ENCODE measurements at places on chromosomes 4 and X.

DNA sequence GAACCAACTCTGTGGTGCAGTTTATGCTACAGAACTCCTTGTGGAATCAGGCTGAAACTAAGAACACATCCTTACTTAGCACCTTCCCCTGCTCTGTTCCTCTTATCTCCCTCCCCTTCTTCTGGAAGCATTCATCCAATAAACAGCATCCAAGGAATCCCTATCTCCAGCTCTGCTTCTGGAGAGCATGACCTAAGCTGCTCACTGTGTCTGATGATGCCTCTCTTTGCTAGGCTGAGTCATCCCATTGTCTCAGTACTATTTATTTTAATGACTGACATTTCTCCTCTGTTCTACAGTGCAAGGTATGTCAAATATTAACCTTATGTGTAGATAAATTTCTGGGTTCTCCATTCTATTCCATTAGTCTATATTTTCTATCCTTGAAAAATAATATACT is 71.2 kb downstream of the BEND2 start:
- no peak for DNase-seq

DNA sequence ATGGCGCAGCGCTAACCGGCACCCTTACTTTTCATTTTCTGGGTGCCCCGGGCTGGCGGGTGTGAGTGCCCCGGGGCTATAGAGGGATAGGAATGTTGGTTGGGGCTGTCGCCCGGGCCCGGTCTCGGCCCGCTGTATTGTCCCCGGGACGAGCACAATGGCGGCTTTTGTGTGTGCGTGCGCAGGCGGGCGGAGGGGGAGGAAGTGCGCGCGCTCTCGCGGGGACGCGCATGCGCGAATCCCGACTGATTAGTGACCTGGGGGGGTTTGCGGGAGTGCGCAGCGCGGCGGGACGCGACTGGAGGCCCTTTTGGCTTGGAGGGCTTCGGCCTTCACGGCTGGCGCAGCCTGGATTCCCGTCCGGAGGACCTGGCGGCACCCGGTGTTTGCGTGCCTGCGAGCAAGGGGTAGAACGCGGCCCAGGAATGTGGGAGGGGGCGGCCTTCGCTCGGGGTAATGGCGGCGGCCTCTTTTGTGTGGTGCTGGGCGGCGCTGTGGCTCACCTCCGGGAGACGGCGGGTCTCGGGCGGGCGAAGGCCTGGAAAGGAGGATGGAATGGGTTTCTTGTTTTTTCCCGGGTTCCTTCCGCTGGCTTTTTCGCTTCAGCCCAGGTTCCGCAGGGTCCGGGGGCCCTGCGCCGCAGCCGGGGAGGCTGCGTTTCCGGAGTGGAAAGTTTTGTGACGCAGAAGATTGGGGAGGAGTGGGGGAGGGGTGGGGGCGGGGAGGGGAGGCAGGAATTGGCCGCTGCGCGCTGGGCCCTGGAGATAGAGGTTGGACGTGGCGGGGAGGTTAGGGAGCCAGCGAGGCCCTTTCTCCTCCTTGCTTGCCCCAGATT is 618 bp downstream of the DDX3X start:
- DNase-seq, result peak; percentile 79

- no peak for DNase-seq
Observed at GRCh38 chr4:1255699-1256098, 6.8 kb upstream of the CTBP1 start.

DNA sequence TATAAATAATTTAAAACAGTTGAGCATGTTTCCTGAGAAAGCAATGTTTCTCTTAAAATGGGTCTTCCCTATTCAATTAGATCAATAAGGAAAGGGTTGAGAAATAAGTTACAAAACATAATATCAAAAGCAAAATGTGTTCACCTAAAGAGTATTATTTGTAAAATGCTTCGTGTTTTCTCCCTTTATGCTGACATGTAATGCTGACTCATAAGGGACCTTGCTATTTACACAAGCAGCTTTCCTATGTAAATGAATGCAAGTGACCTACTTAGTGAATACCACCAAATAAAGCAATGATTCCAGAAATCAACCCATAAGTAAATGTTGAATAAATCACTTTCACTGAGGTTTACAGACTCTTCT is 91.5 kb downstream of the ELOVL6 start:
- no peak for DNase-seq

DNA sequence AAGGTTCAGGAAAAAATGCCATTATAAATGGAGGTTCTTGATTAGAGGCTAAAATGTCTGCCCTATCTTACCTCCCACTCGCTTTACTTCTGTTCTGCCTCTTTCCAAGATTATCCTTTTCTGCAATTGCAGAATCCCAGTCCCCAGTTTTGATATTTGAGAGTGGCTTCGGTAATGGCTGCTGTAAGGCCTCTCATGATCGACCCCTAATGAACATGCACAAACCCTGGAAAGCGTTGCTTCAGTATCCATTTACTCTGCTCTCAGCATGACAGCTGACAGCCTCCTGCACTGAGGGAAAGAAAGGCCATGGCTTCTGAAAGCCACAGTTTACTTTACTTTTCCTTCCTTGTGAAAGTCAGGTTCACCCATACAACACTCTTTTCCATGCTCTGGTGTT is 325.4 kb upstream of the GALNT7 start:
- no peak for DNase-seq

- DNase-seq, result no peak
Observed at GRCh38 chr4:77699731-77700210, 94.2 kb downstream of the CXCL13 start.

GRCh38 chr4:162461952-162462351 is 298.2 kb upstream of the FSTL5 start:
- DNase-seq, result no peak

DNA sequence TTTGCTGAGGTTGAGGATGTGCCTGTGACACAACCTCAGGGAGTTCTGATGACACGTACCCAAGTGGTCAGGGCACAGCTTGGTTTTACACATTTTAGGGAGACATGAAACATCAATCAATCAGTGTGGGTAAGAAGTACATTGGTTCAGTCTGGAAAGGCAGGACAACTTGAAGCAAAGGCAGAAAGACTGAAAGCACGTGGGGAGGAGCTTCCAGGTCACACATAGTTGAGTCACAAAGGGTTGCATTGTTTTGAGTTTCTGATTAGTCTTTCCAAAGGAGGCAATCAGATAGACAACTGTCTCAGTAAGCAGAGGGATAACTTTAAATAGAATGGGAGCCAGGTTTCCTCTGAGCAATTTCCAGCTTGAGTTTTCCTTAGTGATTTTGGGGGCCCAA is 1910.0 kb upstream of the AGA start:
- DNase-seq, result no peak

- no peak for DNase-seq
Observed at GRCh38 chrX:47247206-47247998, 14.6 kb downstream of the USP11 start.

All from hematopoietic multipotent progenitor cell treated with erythropoietin and hydrocortisone succinate and interleukin-3 and kit ligand, for 8 days (in vitro differentiated cells).